Posterior cingulate gyrus (tissue), 11 donors: ENCODE measurements at places on chromosomes 2 and 18.

- DNase-seq = no peak
Measured at GRCh38 chr2:18408638-18409037, 151.8 kb downstream of the RDH14 start.

DNA sequence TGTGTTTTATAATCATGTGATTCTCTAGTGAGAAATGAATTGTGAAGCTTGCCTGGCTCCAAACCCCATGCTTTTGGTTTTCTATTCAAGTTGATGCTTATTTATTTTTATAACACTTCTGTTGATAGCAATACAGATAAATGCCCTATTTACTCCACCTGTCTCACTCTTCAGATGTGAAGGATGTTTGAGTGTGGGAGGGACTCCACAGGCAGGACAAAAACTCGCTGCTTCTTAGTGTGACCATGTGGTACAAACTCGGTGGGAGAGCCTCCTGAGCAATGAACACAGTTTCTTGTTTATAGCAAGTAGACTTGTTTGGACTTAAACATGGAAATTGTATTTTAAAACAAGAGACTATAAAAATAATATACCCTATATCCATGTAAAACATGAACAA lies 219.7 kb downstream of the GULP1 start:
- DNase-seq = no peak

DNA sequence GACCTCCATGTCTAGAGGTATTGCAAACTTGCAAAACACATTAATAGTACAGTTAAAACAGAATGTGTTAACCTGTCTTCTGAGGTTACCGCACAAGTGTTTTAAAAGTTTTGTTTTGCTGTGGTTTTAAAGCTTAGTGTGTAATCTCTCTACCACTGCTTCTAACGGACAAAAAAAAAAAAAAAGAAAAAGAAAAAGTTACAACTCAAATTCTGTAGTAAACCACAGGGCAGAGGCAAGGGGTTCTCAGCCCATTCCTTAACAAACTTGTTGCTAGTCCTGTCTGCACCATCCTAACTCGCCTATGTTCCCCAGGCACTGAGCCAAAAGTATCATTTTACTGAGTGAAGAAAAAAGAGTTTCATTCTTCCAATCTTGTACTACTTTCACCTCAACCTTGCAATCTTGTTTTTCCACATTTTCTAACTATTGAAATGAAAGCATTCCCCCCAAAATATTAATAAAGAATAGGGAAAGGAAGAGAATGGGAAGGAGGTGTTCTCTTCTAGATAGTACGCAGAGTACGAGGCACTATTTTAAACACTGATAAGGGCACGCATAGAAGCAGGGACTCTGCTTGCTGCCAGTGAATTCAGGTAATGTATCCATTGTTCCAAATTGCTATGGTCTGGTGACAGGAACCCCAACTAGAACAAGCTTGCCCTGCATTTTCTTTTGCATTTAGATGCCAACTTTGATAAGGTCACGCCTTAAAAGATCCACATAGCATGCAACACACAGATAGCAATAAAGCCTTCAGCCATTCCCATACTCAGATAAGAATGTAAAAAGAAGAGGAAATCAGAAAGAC lies 47.1 kb downstream of the IKZF2 start:
- no peak for DNase-seq

DNA sequence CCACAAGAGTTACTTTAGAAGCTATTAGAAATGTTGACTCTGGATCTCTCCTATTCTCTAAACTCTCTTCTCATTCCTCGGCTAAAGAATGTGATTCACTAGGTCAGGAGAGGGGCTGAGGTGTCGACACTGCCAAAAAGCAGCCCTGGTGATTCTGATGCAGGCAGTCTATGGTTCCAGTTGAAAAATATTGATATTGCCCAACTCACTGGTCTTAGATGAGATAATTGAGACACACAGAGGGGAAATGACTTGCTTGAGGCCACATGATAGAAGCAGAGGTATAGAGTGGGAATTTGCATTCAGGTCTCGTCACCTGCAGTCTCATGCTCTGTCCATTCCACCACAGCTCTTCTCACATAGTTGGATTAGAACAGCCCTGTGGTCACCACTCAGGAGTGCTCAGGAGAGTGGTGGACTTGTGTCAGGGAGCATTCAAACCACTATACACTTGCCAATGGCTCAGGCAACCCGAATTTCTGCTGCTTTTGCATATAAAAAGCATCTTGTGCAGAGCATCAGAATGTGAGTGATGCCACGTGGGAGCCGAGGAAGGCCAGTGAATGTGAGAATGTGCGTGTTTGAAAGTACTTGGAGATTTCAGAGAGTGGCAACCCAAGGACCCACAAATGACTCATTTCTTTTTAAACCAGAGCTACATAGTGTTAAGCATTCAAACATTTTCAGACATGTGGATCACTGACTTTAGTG lies 65.1 kb upstream of the CTLA4 start:
- no peak for DNase-seq
